ENCODE measurements at places on chromosomes 16 and 17.

DNA sequence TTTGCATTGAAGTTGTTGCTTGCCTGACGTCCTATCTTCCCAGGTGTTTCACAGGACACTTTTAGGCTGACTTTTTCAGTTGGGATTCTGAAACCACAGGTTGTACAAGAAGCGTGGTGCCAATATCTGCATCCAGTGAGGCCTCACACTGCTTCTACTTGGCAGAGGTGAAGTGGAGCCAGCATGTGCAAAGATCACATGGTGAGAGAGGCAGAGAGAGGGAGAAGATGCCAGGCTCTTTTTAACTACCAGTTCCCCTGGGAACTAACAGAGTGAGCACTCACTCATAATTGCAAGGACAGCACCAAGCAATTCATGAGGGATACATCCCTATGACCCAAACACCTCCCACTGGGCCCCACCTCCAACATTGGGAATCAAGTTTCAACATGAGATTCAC, 5.8 kb upstream of the ABCA6 start:
- DNase-seq: no peak

GRCh38 chr17:62405451-62405850, 18.2 kb upstream of the METTL2A start:
- no peak for DNase-seq

- peak; percentile 81 for DNase-seq
Observed at GRCh38 chr17:63698886-63699637, 863 bp downstream of the LIMD2 start.

GRCh38 chr17:65403626-65404025, 157.8 kb downstream of the AXIN2 start:
- DNase-seq: no peak

DNA sequence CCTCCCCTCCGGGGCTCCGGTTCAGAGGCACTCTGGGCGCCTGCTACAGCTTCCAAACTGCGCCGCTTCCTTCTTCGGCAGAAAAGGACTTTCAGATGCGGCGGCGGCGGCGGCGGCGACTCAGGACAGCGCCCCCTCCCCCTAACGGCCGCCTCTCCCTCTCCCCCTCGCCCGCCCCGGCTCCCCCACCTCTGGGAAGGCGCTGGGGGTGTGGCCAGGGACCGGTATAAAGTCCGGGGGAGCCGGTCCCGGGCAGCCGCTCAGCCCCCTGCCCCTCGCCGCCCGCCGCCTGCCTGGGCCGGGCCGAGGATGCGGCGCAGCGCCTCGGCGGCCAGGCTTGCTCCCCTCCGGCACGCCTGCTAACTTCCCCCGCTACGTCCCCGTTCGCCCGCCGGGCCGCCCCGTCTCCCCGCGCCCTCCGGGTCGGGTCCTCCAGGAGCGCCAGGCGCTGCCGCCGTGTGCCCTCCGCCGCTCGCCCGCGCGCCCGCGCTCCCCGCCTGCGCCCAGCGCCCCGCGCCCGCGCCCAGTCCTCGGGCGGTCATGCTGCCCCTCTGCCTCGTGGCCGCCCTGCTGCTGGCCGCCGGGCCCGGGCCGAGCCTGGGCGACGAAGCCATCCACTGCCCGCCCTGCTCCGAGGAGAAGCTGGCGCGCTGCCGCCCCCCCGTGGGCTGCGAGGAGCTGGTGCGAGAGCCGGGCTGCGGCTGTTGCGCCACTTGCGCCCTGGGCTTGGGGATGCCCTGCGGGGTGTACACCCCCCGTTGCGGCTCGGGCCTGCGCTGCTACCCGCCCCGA, at the start of gene IGFBP4:
IGFBP4 (plus strand) TSS at position 255 of the 792 bp plus-strand sequence; CDS start at position 541, 286 bp downstream.
- DNase-seq: peak; percentile 84

DNA sequence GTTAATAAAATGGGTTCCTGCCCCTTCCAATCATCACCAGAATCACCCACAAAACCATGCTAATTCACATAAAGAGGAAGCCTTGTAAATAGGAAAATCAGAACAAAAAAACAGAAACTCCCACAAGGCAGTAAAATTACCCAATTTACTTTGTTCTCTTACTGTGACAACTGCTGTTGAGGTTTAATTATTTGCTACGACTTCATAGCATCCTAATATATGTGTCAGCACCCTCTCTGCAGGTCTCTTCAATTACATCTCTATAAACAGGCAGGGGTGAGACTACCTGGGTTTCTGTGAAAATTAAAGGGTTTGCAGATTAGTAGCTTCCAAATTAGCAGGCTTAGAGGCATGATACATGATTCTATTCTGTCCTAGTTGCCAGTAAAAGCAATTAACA, 2.7 kb downstream of the WDR59 start:
- DNase-seq: no peak

DNA sequence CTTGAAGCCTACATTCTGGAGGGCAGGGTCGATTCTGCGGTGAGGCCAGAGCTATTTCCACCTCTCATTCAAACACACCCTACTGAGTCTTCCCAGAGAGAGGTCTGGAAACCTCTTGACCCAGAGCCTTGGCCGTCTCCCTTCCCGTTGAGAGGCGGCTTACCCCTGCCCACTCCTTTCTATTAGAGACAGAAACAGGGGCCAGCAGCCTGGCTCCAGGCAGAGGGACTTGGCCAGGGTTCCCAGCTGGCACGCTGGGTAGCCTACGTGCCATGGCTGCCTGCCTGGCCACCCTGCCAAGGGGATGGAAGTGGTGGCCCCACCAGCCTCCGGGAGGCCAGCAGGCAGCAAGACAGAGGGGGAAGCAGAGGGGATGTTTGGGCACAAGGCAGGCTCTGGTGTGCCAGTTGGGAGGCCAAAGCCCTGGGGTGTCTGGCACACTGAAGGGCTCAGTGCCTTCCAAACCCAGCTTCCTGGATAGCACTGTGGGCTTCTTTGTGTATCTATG, 6.0 kb downstream of the STAC2 start:
- no peak for DNase-seq

DNA sequence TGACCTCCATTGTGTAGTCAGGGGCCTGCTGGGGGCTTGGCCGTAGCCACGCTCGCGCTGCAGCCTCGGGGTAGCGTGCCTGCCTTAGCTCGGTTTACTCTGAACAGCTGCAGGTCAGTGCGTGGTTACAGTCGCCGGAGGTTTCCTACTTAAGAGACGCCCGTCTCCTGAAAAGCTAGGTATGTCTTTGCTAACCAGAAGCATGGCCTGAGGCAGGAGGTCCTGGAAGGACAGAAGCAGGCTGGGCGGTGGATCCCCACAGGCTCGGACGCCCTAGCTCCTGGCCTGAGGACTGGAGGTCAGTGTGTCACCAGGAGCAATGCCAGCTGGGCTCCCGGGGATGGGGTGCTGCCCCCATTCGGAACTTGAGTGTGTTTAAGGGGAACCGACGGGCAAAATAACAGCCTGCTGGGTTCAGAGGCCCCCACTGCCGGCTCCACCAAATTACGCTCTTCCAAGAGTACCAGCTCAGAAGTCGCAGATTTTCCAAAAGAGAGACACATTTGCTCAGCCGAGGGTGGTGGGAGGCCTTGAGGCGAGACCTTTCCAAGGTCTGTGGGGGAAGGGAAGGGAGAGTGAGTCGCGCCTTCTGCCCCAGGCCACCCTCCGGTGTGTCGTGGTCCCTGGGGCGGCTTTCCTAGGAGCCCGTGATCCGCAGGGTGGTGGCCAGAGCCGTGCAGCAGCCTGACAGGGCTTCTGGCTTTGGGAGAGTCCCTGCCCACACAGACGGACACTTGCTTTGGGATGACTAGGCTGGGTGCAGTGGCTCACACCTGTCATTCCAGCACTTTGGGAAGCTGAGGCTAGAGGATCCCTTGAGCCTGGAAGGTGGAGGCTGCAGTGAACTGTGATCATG, 3.9 kb upstream of the GNG13 start:
- DNase-seq: no peak

DNA sequence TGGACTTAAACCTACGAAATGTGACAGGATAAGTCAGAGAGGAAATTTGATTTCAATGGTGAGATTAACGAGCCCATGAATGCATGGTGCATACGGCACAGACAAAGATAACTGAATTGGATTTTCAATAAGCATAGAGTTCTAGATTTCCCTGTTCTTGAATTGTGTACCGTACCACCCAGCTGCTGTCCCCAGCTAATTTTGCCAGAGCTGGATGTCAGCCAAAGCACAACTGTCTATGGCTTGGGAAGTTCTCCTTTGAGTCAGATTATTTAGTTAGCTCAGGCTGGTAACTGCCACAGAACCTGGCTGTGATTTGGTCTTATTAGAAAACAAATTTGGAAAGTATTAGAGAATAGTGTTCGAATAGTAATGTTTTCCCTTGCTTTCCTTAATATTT, 143.1 kb downstream of the CDH13 start:
- DNase-seq: no peak

DNA sequence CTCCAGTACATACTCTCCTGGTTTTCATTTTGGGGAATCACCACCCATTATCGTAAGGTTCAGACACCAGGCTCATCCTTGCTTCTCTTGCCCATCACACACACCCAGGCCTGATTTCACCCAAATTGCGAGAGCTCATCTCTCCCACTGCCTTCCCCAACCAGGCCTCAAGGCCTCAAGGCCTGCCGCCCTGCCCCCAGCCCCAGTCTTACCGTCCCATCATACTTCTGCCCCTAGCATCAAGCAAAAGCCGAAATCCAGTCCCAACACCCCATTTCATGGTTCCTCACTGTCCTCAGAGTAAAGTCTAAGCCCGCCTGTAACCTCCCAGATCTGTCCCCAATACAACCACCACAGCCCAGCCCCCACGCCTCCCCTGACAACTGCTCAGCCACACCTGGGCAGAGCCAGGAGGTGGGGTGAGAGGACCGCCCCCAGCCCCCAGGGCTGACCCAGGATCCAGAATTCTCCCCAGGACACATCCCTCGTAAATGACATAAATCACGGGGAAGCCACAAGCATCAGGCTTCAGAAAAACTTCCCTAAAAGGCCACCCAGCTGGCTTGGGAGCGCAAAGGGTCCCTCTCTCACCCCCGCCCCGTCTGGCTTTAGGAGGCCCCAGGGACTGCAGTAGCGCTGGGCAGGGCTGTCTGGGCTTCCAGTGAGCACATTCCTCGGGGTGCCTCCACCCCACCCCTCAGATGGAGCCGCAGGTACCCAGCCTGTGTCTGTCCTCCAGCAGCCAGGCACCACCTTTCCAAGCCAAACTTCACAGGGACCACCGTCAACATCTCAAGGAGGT, 9.6 kb upstream of the P2RX1 start:
- DNase-seq: no peak

DNA sequence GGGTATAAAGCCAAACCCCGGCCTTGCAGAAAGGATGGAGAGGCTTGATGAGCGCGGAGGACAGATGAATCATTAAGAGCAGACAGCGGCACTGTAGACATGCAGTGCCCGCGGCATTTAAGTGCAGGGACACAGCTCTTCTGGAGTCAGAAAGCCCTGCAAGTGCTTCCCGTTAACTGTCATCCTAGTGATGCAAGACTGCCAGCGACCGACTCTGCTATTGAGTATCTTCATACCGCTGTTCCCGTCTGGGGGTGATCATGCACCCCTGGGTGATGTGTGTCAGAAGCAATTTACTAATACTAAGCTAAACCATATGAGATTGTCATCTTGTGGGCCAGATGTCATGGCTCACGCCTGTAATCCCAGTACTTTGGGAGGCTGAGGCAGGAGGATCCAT, 101.0 kb downstream of the ABCC6 start:
- DNase-seq: no peak

DNA sequence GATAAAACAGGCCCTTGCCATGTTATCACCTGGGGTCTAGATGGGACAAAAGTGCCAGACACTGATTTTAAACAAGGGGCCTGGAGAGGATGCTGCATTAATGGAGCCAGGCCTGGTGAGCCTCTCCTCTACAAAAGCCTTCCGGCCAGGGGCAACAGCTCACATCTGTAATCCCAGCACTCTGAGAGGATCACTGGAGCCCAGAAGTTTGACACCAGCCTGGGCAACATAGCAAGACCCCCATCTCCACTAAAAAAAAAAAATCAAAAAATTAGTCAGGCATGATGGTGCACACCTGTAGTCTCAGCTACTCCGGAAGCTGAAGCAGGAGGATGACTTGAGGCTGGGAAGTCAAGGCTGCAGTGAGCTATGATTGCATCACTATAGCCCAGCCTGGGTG, 3.5 kb downstream of the GINS2 start:
- no peak for DNase-seq

GRCh38 chr17:4852567-4853207, 19.5 kb downstream of the MINK1 start:
- DNase-seq: peak; percentile 6

- DNase-seq: no peak
Observed at GRCh38 chr17:37219876-37220606, 155.7 kb upstream of the C17orf78 start.

DNA sequence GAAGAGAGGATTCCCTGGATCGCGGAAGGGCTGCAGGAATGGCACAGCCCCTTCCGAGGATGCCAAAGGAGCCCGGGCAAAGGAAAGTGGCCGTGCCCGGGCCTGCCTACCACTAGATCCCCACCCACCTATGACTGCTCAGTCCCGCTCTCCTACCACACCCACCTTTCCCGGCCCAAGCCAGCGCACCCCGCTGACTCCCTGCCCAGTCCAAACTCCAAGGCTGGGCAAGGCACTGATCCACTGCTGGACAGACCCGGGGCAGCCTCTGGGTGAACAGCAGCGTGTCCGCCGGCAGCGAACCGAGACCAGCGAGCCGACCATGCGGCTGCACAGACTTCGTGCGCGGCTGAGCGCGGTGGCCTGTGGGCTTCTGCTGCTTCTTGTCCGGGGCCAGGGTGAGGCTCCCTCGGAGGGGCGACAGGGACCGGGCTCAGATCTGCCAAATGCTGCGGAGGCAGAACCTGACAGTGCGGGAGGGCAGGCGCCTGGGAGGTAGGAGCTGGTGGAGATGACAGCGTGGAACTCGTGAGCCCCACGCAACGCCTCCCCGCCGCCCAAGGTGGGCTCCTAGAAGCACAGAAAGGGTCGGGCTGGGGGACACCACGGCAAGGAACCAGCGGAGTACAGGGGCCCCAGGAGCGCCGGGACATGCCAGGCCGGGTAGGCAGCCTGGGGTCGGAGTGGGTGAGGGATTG, at the start of gene CES2:
CES2 (plus strand) TSS at position 203 of the 698 bp plus-strand sequence; CDS start at position 323, 120 bp downstream.
- no peak for DNase-seq

DNA sequence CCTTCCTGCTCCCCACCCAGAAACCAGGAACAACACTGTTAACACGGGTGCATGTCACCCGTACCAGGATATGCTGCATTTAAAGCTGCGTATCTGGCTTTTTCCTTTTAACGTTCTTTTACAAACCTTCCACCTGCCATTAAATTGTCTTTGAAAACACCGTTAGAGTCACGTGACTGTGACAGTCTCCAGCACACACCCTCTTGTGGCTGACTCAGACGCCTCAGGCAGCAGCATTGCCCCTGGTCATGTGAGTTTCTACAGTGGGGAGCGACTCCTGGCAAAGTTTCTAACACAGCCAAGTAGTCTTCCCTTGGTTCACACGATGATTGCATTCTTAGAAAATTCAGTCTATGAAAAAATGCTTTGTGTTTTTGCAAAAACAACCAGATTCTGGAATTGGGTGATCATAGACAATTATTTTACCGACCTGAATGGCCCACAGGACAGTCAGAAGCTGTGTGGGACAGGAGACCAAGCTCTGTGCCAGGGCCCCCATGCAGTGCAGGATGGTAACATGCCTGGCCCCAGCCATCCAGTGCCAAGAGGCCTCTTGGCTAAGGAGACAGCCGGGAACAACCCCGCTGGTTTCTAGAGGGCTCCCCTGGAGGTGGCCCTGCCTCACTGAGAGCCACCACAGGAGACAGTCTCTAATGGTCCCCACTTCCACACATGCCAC, 199.1 kb downstream of the KATNIP start:
- peak; percentile 36 for DNase-seq
